Stimulated activated CD4-positive, alpha-beta T cell treated with anti-CD3 and anti-CD28 coated beads, Interleukin-2, amount 100 ng/mL, for 4 hours (primary cell): ENCODE measurements at places on chromosomes 7 and 10.

GRCh38 chr10:3348564-3348963 is 176.0 kb upstream of the PITRM1 start:
- DNase-seq = no peak

DNA sequence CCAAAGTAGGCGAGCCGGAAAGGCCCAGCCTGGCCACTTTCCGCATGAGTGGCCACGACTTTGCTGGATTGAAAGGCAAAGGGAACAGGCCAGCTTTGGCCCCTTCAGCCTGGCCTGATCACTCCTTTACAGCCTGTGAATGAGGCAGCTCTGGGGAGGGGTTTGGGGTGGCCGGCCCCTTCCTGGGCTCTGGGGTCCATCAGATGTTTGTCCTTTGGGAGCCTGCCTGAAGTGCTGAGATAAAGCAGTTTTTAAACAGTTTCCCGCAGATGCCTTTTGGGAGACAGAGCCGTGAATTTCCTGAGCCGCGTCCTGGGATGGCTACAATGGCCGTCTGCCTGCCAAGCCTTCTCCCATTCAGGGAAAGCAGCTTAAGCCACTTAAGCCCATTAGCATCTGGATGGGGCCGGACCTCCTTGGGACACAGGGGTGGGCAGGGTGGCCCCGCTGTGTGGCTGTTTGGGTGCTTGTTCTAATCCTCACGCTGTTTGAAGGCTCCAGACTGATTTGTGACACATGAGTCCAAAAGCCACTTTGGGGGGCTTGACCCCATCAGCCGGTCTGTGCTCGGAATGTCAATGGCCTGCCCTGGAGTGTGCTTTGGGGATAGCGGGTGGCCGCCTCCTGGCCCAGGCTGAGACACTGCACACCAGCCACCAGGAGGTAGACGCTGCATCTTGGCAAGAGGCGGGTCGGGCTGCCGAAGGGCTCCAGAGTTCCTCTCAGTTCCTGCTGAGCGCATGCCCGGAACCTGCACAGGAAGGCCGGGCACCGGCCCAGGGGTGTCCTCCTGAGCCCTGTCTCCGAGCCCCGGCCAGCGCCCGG is 38.9 kb downstream of the NKX6-2 start:
- no peak for DNase-seq

- no peak for DNase-seq
Measured at GRCh38 chr10:79229071-79229541, 118.2 kb upstream of the PPIF start.

DNA sequence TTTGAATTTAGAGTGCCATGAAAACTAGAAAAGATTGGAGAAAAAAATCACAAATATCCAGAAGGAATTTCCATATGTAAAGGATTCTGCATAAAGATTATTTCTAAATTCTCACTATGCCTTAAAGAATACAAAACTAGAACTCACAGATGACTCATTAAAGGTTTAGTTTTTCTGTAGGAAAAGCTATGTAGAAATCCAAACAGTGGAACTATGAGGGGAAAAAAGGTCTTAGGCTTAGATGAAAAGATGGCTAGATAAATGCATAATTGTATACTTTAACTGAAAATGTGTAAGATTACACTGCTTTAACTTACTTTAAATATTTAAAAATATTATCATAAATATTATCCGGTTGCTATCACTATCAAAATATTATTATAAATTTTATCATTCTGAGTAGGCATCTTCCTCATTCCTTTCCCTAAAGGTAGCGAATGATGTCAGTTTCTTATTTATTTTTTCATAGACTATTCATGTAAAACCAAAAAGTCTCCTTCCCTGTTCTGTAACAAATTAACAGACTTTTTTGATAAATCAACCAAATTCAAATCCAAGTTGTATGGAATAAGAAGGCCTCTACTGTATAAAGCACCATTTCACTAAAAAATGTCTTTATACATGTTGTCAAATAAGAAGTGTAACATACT is 69.1 kb upstream of the COMTD1 start:
- no peak for DNase-seq

DNA sequence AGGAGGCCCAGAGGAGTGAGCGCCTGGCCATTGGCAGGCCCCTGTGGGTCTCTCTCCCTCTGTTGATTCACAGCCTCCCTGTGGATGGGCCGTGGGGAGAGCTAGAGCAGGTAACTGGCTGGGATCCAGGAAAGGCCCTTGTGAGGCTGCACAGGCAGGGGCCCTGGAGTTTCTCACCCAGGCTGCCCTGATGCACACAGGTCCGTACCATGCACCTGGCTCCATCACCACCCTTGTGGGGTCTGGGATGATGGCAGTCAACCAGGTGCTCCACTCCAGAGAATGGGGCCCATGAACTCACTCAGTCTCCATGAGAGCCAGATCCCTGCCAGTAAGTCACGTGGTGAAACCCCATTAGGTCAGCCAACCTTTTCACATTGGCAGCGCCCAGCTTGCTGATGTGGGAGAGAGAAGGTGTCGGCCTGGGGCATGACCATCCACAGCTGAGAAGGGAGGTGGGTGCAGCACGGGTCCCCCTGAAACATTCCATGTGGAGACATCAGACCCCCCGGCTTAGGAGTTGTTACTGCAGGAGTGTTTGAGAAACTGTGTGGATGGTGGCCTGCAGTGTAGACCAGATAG is 320.8 kb downstream of the ADARB2 start:
- DNase-seq = no peak

DNA sequence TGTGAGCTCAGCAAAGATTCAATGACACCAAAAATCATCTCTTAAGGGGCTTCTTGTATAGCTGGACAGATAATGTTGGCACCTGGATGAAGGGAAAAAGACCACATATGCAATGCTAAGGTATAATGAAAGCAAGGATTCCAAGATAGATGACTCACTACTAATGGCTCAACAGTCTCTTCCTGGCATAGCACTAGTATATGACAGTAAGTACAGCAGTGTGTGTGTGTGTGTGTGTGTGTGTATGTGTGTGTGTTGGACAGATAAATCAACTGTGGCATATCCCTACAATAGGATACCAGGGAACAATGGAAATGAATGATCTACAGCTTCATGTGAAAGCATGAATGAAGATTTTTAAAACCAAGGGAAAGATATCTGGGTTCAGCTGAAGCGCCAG is 257.1 kb downstream of the SFMBT2 start:
- no peak for DNase-seq

GRCh38 chr10:116873134-116873533 is 23.8 kb downstream of the ENO4 start:
- no peak for DNase-seq

DNA sequence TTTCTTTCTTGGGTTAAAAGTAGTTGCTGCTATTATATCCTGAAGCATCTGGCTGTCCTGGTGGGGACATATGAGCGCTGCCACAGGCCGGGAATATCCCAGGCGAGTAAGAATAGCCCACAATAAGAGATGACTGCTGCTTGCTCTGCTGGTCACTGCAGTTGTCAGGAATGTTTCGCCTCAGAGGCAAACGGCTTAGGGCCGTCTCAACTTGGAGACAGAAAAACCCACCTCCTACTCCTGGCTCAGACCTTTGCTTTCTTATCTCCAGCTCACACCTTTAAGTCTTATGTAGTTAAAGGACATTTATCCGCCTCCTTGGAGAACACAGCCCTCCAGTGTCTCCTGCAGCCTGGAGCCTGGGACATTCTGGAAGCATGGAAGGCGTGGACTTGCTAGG is at the start of gene GJD4:
TSS of gene GJD4 (plus strand) at position 151 of the 400 bp plus-strand sequence. CDS start at position 378, 227 bp downstream.
- DNase-seq = no peak

- DNase-seq = no peak
Measured at GRCh38 chr7:152760854-152761748, 1.5 kb downstream of the ACTR3B start.

GRCh38 chr7:122262246-122262645 is 42.3 kb downstream of the FEZF1 start:
- DNase-seq = no peak

GRCh38 chr7:157743781-157744525 is 407.1 kb downstream of the DNAJB6 start:
- DNase-seq = no peak

DNA sequence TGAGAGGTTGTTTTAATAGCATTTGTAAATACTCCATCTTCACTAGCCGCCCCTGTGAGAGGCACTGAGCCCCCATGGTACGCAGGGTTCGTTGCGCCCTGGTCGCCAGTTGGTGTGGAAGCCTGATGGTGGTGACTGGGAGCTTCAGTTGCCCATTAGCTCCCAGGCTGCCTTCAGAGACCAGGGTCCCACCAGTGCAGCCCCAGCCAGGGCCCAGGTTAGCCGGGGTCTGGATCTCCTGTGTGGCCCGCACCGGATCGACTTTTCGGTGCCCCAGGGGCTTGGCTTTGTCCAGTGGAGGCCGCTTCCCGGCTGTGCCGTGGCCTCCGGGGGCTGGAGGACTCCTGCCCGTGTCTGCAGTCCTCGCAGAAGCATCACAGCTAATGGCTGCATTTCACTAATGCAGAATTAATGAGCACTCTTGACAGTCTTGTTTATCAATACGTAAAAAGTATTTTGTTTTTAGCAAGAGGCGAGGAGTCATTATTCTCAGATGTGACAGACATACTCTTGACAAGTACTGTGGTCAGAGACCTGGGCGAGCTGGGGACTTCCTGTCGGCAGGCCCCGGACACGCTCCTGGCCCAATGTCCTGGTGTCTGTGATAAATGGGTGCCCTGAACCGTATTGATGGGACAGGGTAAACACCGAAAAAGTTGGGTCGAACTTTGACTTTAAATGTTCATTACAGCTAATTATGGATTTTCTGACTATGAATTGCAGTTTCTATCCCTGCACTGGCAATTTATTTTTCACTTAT is 99.8 kb downstream of the NKX6-2 start:
- DNase-seq = no peak

GRCh38 chr10:4596951-4597350 is 229.1 kb upstream of the AKR1E2 start:
- DNase-seq = no peak

DNA sequence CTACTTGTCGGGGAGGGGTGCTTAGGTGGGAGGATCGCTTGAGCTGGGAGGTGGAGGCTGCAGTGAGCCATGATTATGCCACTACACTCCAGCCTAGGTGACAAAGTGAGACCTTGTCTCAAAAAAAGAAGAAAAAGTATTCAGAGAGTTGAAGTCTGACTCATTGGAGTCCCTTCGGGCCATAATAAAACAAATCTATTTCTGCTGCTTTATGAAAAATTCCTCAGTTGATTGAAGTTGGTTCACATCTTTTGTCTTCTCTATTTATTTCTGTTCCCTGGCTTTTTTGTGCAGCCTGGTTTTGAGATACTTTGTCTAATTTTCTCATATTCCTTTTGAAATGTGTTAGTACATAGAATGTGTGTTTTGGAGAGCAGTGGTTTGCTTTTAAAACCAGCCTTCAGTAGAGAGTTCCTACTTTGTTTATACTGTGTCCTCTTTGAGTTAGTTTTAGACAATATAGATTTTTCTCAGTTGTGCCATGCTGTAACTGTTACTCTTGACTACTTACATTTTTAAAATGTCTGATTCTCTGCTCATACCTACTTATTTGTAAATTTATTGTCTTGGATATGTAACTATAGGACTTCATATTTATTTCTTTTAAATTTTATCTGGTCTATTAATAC is 36.7 kb downstream of the LUC7L2 start:
- no peak for DNase-seq

- DNase-seq = no peak
Measured at GRCh38 chr10:60498985-60499384, 109.3 kb upstream of the ANK3 start.

DNA sequence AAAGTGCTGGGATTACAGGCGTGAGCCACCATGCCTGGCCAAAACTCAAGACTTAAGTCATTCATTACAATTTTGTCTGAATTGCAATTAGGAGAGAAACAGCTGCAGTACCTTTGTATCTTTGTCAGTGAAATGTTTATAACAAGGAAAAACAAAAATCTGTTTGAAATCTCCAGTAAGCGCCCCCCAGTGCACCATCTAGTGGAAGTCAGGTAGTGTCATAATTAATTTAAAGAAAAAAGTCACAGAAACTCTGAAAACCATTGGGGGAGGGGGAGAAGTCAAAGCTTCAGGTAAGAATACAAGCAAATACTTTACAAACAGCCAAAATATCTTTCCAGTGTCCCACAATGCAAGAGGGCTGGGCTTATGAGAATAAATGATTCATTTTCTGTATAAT is 2.8 kb downstream of the MPP7 start:
- no peak for DNase-seq

DNA sequence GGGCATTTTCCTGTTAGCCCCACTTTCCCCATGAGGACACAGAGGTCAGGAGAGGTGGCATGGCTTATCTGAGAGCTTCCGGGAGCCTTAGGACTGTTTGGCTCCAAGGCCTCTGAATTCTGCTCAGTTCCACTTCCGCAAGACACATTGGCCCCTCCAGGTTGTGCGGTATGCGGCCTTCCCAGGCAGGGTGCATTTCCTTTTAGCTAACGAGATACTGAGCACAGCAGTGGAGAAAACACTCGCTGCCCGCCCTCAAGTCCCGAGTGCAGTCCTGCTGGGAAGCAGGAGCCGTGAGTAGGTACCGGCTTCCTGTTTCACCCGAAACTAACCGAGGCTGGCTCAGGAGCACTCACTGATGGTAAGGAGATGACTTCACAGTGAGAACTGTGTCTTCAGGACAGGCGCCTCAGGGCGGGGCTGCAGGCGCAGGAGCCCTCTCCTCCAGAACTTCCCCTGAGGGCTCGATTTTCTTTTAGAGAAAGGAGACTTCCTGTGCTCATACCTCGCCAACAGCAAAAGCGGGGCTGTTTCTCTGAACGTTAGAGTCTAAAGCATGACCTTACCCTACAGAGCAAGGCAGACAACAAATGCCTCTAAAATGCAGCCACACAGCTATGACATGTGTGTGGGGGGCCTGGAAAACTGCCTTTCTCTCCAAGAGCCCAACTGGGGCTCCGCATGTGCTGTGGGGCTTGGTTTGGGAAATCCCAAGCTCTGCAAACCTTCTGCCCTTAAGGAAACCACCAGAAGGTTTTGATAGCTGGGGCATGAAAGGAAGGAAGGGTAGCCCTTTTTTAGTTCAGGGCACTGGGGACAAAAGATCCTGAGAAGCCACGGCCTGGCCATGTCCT is 25.9 kb downstream of the RGS10 start:
- peak; percentile 33 for DNase-seq

DNA sequence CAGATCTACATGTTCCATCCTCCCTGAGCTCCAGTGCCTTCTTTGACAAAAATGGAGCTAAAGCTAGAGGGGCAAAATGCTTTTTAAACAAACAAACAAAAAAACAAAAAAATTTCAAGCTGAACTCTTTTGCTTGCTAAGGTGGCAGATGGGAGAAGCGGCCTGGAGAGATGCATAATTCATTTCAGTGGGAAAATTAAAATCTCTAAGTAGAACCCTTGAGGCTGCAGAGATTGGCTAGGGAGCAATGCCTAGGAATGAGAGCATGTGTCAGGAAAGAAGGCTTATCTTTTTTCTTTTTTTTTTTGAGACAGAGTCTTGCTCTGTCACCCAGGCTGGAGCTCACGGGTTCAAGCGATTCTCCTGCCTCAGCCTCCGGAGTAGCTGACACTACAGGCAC is 46.4 kb upstream of the SAMD8 start:
- no peak for DNase-seq

DNA sequence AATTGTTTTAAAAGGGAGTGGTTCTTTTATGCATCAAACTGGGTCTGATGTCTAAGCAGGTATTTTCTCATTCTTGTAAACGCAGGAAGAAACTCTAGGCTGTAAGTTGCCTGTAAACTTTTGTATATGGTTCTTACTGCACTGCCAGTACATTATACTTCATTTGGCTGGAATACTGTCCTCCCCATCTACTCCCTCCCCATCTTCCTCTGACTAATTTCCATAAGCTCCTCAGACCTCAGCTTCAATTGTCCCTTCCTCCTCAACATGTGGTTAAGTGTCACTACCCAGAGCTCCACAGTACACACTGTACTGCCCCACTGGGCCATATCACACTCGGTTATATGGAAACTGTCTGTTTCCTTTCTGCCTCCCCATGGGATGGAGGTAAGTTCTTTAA is 161.4 kb upstream of the MDFIC start:
- no peak for DNase-seq
